ENCODE measurements at places on chromosomes 2 and 18.

GRCh38 chr2:77314721-77315120 lies 207.5 kb downstream of the LRRTM4 start:
- no peak for DNase-seq

GRCh38 chr2:36356298-36356989 lies 866 bp downstream of the CRIM1 start:
- no peak for DNase-seq

GRCh38 chr2:238032755-238033337 lies 28.0 kb upstream of the SCLY start:
- DNase-seq, result no peak

DNA sequence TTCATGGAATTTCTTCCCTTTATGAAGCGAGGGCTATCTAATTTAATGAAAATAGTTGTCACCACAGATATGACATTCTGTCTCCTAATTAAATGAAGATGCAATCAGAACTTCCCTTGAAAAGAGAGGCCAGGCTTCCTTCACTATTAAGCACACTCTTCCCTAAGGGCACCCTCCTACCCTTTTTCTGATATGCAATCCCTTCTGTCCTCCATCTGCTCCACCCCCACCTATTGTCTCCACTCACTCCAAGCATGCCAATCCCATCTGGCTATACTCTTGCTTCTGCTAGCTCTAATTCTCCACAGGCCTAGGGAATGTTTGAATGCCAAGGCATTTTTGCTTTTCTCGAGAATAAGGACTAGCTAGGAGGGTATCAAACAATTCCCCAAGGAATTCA lies 818.4 kb upstream of the FSHR start:
- DNase-seq, result no peak

GRCh38 chr2:62586981-62587380 lies 81.0 kb upstream of the TMEM17 start:
- DNase-seq, result no peak

DNA sequence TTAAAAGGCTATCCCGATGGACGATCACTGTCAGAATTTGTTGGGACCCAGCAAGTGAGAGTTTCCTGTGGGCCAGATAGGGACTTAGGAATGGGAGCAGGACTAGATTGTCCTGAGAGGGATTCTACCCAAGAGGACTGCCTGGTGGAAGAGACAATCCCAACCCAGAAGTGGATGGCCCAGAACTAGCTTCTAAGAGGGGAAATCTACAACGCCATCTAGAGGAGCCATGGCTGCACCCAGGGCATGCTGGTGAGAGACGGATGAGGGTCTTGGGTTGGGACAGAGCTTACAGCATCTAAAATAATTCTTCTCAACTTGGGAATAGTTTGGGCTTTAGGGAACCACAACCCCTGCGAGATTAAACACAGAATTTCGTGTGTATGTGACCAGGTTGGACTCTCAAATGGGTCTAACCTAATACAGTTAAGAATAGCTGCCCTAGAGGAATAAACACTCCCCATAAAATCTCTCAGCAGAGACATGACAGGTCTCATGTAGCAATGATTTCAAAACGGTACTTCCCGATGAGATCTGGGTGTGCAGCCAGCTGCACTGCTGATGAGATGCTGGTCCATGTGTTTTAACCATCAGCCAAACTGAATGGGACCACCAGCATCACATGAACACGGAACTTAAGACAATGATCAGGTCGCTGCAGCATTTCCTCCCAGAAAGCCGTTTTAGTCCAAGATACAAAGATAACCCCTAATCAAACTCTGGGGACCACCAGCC lies 50.8 kb downstream of the CCBE1 start:
- no peak for DNase-seq

- DNase-seq, result no peak
Measured at GRCh38 chr18:68480196-68480595, 234.7 kb downstream of the TMX3 start.

- DNase-seq, result no peak
Measured at GRCh38 chr2:241817126-241817820, 8.3 kb downstream of the NEU4 start.

DNA sequence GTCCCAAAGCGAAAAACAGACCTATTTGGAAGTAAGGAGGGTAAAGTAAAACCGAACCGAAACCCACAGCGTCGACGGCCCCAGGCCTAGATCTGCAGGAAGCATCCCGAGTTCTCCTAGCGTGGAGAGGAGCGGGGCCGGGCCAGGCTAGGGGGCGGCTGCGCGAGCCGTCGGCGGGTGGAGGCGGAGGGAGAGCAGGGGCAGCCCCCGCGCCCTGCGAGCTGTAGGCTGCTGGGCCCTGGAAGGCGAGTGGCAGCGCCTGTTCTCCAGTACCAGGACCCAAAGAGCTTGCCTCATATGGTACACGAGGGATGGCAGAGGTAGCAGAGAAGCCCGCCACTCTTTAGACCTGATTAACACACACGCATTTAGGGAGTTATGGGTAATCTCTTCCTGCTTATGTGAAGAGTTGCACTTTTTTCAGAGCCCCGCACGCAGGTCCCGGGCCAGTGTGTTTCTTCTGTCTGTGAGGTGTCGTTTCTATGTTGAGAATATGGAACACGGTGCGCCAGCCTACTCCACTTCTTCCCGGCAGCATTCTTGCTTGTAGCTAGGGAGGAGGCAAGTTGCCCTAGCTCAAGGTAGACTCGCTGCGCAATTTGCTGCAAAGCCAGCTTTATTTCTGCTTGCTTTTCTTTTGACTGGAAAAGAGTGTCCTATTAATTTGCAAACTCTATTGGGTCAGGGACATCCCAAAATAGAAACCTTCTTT lies 71.1 kb downstream of the ARHGEF33 start:
- DNase-seq, result no peak

- DNase-seq, result no peak
Measured at GRCh38 chr2:75243219-75243618, 43.9 kb upstream of the TACR1 start.

DNA sequence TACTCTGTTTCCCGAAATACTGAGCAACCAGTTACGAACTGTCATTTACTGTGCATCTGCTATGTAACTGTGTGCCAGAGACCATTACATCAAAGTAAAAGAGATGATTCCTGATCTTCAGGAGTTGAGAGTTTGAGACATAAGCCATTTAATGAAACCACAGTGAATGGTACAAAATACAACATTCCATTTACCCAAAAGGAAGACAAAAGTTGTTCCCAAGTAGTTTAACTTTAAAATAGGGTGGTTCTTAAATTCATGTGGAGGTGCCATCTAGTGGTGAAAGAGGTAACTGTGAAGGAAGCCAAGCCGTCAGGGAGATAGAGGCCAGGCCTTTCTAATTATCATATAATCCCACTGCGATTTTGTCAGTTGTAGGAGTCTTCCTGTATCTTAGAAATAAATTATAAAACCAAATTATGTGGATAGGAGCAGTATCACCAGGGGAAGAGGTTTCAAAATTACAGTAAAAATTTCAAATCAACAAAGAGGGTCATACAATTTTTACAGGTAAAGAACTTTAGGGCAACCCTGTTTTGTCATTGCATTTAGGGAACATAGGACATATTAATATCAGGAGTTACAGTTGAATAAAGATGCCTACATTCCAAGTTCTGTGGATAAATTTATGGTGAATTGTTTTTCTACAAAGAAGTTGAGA lies 67.7 kb downstream of the EPAS1 start:
- no peak for DNase-seq

DNA sequence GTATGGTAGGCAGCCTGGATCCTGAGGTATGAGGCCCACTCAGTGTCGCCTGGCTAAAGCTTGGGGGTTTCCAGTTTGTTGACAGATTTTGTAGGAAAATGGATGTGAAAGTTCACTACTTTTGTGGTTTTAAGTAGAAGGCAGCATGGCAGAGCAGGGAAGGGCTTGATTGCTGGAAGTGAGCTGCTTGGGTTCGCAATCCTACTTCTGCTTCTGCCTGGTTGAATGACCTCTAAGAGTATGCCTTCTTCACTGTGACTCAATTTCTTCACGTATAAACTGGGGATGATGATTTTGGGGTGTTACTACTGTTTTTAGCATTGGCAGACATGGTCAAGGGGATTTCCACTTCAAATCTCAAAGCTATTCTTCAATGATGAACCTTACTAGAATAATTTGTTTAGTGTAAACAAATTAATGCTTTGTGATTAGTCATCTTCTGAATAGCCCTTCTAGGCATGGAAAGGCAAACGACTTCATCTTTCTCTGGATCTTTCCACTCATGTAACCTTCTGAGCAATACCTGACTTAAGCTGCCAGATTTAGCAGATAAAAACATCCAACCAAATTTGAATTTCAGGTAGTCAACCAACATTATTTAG lies 13.2 kb downstream of the BMP10 start:
- DNase-seq, result no peak

GRCh38 chr18:49520661-49521145 lies 33.7 kb upstream of the C18orf32 start:
- DNase-seq, result no peak
